ENCODE measurements at places on chromosomes 1 and 21. TPM values are rescaled to one million over a fixed set of nuclear protein-coding genes. Genes with fewer than 3 reads are reported as not detected.

- no peak for DNase-seq
Measured at GRCh38 chr1:230851291-230851691, 17.0 kb downstream of the C1orf198 start.

- no peak for DNase-seq
Measured at GRCh38 chr21:16186742-16187141, 457.0 kb downstream of the USP25 start.

GRCh38 chr1:28371010-28371377 is 1.5 kb downstream of the PHACTR4 start:
- no peak for DNase-seq

DNA sequence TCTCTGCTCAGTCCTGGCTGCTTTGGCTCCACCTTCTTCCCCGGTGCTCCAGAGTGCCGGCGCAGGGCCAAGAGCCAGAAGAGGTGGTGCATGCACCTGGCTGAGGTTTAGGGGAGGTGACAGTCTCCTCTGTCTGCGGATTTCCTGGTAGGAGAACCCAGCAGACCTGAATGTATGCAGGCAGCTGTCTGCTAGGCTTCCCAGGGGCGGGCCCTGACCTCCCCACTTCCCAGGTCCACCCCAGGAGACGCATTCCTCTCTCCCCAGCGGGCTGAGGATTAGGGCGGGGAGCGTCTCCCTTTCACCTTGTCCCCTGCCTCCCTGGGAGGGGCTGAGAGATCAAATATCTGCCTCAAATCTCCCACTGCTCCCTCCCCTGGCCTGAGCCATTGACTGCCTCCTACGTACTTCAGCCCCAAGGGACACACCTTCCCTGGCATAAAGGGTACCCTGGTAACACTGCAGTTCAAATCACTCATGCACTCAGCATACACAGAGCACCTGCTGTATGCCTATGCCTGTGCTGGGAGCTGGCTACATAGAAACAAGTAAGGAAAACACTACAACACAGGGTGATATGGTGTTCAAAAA is 27.5 kb downstream of the DMBX1 start:
- peak; percentile 74 for DNase-seq

- DNase-seq = no peak
Measured at GRCh38 chr1:8813016-8813763, 4.2 kb downstream of the RERE start.

DNA sequence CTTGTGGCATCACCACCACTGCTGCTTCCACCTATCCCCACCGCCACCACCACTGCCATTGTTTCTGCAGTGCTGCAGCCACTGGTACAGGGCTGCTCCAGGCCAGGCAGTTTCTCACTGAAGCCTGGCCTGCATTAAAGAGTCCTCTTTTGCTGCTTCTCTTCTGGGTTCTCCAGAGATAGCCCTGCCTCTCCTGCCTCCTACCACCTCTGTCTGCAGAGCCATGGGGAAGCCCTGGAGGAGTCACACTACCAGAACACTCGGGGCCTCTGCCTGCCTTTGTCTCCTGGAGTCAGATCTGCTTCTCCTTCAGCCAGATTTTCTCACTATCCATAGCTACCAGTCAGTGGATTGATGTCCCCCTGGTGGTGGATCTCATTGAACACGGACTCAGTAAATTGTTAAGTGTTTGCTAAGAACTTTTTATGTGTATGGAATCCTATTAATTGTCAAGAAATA is 37.7 kb upstream of the DDAH1 start:
- peak; percentile 59 for DNase-seq

- no peak for DNase-seq
Measured at GRCh38 chr1:92619466-92620189, 132.9 kb upstream of the GFI1 start.

- no peak for DNase-seq
Measured at GRCh38 chr1:202113690-202114300, 8.9 kb upstream of the GPR37L1 start.

GRCh38 chr1:23188434-23188884 is 19.8 kb upstream of the LUZP1 start:
- no peak for DNase-seq

RRP1B gene
- 96.7 TPM for total RNA-seq

KLHDC9 gene
- total RNA-seq = 6.5 TPM

SHISA4 gene
- 7.8 TPM for total RNA-seq

SASS6 gene
- 13.1 TPM for total RNA-seq

PTGS2 gene
- 0.23 TPM for total RNA-seq

RAP1A gene
- 30.6 TPM for total RNA-seq

ACTN2 gene
- total RNA-seq = 4.1 TPM

GJA5 gene
- total RNA-seq = 2.8 TPM
